ENCODE measurements at places on chromosomes 6 and 20.

GRCh38 chr20:21623781-21624094 lies 81.7 kb upstream of the PAX1 start:
- DNase-seq: no peak

DNA sequence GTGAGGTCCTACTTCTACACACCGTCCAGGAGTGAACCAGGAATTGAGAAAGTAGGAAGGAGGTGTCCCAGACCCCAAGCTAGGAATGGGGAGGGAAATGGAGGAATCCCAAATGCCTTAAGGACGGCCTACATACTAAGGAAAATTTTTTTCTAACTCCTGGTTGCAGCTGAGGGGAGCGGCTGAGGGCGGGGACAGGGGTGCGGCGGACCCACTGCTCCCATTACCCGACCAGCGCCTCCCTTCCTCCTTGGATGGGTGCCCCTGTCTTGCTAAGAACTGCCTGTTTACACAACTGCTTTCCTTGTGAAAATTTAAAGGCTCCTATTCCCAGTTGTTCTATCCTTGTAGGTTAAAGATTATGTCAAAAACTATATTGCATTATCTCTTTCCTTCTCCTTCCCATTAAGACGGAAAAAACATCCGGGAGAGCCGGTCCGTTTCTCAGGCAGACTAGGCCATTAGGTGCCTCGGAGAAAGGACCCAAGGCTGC lies 699 bp upstream of the HSPA1B start:
- peak; percentile 96 for DNase-seq

- no peak for DNase-seq
These were observed 209.4 kb upstream of the MCHR2 start for GRCh38 chr6:100203400-100203799.

DNA sequence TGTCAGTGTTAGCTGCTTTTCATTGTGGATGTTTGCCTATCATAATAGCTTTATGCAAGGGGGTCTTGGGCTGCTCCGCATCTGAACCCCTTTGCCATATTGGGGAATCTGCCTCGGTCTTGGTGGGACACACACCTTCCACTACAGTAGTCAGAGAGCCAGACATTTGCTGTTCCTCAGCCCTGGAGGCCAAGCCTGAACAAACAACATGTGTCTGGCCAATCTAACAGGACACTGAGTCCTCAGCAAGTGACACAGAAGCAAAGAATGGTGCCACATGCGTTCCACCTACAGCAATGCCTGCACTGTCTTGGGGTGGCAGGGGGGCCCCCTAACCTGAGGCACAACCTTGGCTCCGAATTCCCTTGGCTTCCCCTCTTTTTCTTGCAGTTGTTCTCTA lies 243.9 kb downstream of the LY86 start:
- DNase-seq: no peak
